ENCODE measurements at places on chromosomes 16 and 17. TPM values are rescaled to one million over a fixed set of nuclear protein-coding genes. Genes with fewer than 3 reads are reported as not detected.

DNA sequence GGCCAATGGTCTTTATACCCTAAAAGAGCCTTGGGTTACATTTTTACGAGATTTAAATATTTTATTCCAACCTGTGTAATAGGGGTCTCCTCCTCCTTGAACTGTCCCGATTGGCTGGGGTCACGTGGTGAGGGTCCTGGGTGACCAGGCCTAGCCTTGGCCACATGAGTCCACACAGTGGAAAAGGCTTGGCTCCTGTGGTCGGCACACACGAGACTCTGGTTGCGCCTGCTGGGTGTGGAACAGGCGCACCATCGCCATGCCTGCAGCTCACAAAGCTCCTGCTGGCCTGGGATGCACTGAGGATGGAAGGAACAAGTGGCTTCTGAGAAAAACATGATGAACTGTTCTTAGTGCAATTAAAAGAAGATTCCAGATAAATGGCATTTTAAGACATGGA, 103.9 kb upstream of the ZNF750 start:
- no peak for DNase-seq

GRCh38 chr16:55324285-55325079, 479 bp downstream of the IRX6 start:
- DNase-seq: no peak

DNA sequence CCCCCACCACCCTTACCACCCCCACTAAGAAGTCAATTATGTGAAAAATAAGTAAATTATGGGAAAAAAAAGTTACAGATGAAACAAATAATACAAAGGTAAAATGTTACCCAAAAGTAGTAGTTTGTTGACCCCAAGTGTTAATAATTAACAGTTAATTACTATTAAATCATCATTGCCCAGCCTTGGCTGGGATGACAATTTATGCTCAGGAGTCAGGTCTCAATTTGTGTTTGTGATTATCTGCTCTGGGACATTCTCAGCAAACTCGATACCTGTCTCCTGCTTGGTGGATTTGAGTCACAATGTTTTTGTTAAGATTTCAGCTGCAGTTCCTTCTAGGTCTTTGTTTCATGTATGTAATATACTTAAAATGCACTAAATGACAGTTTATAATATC, 172.3 kb upstream of the IRX3 start:
- no peak for DNase-seq

The FLYWCH1 gene
- total RNA-seq: 12.4 TPM

DNA sequence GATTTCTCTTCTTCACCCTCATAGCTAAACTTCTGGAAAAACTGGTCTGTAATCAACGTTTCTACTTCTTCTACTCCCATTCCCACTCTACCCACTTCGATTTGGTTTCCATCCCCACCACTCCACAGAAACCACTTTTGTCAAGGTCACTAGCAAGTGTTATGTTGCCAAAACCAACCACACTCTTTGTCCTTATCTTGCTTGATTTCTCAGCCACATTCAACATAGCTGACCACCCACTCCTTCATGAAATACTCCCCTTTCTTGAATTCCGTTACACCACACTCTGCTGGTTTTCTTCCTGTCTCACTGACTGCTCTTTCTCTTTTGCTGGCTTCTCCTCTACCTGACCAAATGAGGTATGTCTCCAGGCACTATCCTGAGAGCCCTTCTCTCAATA, 11.9 kb downstream of the IKZF3 start:
- DNase-seq: no peak

The CNP gene
- 170 TPM for total RNA-seq

The CCL5 gene
- total RNA-seq: 0.13 TPM

GRCh38 chr17:74296548-74296936, 22.5 kb downstream of the DNAI2 start:
- DNase-seq: peak; percentile 65

DNA sequence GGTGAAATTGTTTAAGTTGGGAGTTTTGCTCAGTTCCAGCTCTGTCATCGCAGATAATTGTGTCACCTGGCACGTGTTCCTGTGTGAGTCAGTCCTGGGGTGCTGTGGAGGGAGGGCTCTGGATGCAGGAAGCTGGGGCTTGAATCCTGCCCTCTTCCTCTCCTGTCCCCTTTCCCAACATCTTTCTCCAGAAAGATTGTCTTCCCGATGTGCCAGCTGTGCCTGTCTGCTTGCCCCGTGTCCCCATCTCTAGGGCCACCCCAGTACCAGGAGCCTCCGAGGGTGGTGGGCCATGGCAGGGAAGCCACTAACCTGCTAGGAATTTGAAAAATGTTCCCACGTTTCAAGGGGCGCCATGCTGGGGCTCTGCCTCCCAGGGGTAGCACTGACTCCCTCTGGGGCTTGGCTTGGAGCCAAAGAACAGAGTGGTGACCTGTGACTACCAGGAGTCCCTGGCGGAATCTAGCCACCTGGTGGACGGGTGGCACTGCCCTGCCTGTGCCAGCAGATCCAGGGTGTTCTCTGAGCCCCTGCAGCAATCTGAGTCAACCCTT, 198.1 kb downstream of the ENGASE start:
- DNase-seq: peak; percentile 16

DNA sequence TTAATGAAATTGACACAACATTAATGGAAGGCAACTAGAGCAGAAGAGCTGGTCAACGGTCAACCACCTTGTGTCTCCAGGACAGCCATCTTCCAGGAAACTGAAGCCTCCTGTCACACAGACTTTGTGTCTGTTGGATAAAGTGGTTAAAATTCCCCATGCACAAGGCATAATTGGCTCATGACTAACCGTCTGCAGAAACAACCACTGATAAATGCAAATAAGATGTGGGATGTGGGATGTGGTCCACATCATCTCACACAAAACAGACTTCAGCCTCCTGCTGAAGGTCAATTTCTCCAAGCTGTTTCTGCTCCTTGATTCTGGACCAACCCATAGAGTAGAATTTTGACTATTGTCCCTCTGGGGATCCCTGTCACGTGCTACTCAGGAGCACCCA, 26.9 kb upstream of the XYLT1 start:
- DNase-seq: no peak

- DNase-seq: peak; percentile 19
These were observed 506 bp downstream of the CAMKK1 start for GRCh38 chr17:3892095-3892998.

The HOXB6 gene
- not detected for total RNA-seq

The PPM1E gene
- total RNA-seq: 0.04 TPM

DNA sequence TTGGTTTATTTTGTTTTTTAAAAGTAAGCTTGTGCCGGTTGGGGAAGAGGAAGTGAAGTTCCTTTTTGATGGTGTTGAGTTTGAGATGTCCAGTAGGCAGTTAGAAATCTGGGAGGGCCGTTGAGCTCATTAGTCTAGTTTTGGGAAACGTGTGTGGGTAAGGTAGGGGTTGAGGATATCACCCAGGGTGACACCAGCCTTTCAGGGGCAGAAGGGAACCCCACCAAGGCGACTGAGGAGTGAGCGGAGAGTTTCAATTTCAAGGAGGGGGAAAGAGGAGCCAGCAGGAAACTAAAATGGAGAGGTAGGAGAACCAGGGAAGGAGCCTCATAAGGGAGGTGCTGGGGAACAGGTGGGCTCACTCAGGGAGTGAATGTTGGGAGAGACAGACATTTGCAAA, 22.7 kb downstream of the HAPSTR1 start:
- no peak for DNase-seq

DNA sequence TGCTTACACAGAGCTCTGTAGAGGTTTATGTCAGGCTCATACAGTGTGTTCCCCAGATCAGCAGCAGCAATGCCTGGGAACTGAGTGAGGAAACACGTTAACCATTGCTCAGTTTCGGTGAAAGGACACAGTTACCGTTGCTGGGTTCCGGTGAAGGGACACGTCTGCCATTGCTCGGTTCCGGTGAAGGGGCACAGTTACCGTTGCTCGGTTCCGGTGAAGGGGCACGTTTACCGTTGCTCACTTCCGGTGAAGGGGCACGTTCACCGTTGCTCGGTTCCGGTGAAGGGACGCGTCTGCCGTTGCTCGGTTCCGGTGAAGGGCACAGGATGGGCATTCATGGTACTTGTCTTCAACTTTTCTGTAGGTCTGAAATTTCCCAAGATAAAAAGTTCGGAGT, 81.7 kb downstream of the MRM3 start:
- DNase-seq: no peak

The KRT40 gene
- total RNA-seq: not detected

DNA sequence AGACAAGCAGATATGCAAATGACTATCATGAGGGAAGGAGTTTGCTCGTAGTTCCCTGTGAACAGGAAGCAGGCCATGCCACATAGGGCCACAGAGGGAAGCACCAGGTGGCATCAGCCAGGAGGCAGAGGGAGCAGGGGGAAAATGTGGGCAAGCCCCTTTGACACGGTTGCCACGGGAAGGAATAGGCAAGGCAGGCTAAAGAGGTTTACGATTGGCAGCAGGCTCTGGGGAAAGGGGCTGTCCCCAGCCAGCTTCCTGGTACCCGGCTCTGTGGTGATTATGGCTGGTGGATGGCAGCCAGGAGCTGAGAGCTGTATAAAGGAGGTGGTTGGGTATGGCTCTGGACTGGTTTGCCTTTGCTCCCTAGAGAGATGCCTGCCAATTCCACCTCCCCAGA, 848 bp downstream of the CES3 start:
- DNase-seq: no peak

- no peak for DNase-seq
These were observed 112.4 kb downstream of the IRX3 start for GRCh38 chr16:54174201-54174600.

Data from HepG2 (cell line).